HS-27A (cell line): ENCODE measurements at places on chromosomes 12 and 14.

DNA sequence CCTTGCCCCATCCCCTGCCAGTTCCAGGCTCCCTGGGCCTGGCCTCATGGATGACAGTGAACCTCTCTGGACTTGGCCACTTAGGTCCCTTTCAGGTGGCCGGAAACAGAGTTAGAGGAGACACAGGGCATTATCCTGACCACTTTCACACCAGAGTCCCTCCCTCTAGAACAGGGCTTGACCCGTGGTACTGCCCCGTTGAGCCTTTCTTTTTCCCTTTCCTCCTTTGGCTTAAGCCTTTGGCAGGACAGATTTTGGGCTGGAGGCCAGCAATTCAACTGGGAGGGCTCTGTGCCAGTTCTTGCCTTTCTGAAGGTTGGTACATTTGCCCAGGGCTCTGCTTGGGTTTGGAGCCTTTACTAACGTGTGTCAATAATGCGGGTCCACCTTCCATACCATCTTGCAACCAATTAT is 22.8 kb downstream of the TPCN1 start:
- no peak for DNase-seq

- DNase-seq: no peak
These were observed 1046.9 kb upstream of the FLRT2 start for GRCh38 chr14:84483072-84483420.

GRCh38 chr14:60645126-60645741 is 4.0 kb downstream of the SIX1 start:
- DNase-seq: no peak

DNA sequence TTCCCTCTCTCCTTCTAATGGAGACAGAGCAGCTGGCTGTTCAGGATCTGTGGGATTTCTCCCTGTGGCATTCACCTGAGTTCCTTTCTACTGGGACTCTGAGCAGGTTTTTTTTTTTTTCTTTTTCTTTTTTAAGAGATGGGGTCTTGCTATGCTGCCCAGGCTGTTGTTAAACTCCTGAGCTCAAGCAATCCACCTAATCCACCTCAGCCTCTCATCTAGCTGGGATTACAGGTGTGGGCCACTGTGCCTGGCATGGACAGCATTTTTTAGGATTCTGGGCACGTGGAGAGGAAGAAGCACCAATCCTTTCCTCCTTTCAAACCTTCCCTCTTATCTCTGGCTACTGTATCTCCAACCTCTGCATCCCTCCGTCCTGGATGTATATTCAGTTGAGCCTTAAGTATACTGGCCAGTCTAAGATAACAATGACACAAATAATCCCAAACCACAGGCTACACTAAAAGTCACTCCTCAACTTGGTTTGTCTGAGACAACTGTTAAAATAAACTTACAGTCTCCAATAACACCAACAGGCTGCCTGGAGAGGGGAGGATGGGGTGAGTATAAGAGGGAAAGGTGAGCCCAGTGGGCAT is 16.4 kb upstream of the CELA1 start:
- no peak for DNase-seq

DNA sequence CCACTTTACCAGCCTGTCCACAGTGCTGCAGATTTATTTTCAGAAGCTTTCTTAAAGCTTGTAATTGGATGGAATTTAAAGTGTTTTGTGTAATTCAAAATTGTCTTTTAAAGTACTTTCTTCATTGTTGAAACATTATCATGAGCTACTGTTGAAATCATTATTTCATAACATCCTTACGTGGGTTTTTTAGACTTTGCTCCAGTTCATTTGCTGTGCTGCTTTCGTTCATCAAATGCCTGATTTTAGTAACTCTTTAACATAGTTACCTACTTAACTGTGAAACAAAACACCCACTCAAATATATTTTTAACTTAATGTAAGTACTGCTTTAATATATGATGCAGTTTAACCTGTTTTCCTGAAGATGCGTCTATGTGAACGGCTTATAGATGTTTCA is 47.5 kb downstream of the PIWIL1 start:
- DNase-seq: no peak

GRCh38 chr14:47826809-47827208 is 151.4 kb upstream of the MDGA2 start:
- DNase-seq: no peak

DNA sequence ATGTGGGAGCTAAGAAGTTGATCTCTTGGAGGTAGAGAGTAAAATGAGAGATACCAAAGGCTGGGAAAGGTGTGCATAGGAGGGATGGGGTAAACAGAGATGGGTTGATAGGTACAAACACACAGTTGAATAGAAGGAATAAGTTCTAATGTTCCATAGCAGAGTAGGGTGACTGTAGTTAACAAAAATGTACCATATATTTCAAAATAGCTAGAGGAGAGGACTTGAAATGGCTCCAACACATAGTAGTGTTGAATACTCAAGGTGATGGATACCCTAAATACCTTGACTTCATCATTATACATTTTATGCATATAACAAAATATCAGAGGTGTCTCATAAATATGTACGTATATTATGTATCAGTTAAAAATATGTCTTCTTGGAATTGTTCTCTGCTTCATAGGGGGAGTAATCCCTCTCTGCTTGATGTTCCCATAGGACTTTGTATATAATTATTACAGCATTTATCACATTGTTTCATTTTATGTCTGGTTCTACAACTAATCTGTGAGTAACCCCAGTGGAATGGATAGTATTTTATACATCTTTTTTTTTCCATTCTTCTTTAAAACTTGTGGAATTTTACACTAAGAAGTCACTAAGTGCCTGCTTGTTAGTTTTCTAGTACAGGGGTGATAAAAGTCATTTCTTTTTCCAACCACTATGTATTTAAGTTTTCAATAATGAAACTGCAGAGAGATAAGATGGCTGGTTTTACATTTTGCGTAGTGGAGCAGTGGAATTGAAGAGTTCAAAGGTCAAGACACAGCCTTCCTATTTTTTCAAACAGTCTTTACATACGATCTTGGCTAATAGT is 1940.0 kb upstream of the SEL1L start:
- peak; percentile 58 for DNase-seq

DNA sequence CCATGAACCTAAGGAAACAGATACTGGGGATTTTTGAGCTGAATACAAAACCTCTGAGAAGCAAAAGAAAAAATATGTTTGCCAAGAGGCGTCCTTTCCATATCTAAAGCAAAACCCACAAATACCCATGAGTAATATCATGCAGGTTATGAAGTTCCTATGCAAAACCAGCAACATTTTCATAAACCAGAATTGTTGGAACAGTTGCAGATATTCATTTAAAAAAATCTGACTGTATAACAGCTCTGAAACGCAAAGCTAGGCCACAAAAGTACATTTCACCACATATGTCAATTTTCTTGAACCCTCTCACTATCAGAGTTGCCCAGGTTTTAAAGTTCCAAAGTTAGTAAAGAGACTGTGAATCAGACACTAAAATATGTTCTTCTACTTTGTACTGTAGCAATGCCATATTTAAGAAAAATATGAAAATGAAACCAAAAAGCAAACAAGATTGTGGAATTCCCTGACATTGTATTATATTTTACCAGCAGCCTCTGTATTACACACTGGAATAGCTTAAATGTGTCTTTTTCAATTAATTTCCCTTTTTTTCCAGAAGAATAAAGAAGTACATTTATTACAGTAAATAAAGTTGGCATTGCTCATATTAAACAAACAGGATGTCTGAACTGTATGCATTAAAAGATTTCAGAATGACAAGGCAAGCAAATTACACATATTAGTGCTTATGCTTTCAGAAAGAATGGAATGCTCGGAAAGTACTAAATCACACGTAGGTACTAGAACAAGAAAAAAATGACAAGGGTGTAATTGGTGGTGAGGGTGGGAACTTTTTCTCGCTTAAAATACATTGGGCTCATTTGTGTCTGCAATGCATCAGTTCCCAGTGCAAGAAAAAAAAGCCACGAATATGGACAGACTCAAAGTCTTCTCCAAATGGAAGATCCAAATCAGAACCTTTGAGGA is 33.6 kb upstream of the HIF1A start:
- peak; percentile 30 for DNase-seq

GRCh38 chr12:47413806-47414205 is 292.0 kb downstream of the RPAP3 start:
- no peak for DNase-seq
